CD4-positive, alpha-beta T cell treated with Interleukin-10 for 1 hour (primary cell): ENCODE measurements at places on chromosomes 2 and 18.

GRCh38 chr2:26461601-26462023 is 16.3 kb downstream of the OTOF start:
- no peak for DNase-seq

GRCh38 chr2:174654419-174654941 is 56.9 kb upstream of the WIPF1 start:
- DNase-seq: no peak

- DNase-seq: no peak
These were observed 462.9 kb downstream of the TXNL1 start for GRCh38 chr18:56175330-56176001.

DNA sequence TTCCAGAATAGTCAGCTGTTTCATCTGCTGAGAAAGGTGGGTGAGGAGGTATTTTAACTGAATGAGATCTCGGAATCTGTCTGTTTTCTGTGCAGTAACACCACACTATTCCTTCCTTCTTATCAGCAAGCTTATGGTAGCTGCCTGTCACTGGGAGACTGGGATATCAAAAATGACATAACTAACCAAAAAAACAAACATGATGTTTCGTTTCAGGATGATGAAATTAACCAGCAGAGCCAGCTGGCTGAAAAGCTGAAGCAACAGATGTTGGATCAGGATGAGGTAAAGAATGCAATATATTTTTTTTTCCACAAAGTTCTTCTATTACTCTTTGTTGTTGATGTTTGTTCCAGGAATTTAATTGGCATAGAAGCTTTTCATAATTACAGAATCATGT is 59.8 kb upstream of the LYPD6B start:
- DNase-seq: no peak

DNA sequence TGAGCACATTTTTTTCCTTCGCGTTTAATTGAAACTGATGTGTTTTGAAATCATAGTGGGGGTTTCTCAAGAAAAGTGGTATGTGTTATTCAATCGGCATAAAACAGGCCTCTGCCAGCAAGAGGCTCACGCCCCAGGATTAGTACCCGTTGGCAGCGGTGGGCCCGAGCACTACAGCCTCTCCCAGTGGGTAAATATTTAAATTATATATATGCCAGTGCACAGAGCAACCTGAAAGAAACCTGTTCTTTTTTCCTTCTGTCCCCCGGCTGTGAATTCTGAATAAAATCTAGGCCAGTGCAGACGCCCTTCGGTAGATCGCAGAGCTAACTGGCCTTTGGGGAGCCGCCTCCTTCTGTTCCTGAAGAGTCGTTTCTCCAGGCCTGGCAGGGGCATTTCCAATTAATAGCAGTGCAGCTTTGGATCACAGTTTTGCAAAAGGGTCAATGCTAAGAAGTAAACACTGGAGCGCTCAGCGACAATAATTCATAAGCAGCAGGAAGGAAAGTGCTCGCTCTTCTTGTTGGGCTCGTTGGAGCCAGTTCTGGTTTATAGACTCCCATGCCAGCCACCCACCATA is 202.8 kb upstream of the SALL3 start:
- DNase-seq: no peak

- no peak for DNase-seq
These were observed 40.3 kb downstream of the PRKD3 start for GRCh38 chr2:37284381-37284780.

- no peak for DNase-seq
These were observed 659.5 kb upstream of the HS6ST1 start for GRCh38 chr2:128978212-128978611.

GRCh38 chr2:34143149-34143548 is 544.0 kb upstream of the FAM98A start:
- DNase-seq: no peak

- DNase-seq: no peak
These were observed 160.4 kb downstream of the ASB1 start for GRCh38 chr2:238586931-238587775.

DNA sequence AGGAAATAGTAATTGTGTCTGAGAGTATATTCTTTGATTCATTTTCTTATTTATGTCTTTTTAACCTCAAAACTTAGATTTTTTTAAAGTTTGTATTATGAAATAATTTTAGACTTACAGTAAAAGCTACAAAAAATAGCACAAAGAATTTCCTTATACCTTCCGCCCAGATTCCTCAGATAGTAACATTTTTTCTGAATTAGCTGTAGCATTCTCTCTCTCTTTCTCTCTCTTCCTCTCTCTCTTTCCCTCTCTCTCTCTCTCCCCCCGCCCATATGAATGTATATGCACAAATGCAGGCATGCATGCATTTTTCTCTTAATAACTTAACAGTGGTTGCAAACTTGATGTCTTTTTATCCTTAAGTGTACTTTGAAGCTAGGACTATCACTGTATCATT is 361.1 kb upstream of the NRP2 start:
- DNase-seq: no peak

- DNase-seq: no peak
These were observed 399.4 kb upstream of the HS6ST1 start for GRCh38 chr2:128717758-128718710.

DNA sequence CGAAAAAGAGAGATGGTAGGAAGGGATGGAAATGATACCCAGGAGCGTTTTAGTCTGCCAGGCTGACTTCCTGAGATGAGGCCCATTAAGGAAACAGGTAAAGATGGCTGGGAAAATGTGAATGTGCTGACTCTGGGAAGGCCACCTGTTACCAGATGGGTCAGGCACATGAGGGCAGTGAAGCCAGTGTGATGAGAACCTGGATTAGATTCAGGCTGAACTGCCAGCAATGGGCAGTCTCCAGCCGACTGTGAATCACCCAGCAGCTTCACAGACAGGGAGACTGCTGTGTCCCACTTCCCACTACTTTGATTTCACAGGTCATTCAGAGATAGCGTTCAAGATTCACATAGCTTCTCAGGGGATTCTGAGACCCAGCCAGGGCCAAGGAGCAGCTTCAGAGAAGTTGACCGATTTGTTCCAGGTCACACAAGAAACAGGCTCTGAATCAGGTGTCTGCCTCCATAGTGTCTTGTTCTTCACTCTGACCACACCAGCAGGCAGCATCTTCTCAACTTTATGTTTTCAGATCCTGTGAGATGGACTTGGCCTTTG is 26.4 kb downstream of the CAPN13 start:
- DNase-seq: no peak

DNA sequence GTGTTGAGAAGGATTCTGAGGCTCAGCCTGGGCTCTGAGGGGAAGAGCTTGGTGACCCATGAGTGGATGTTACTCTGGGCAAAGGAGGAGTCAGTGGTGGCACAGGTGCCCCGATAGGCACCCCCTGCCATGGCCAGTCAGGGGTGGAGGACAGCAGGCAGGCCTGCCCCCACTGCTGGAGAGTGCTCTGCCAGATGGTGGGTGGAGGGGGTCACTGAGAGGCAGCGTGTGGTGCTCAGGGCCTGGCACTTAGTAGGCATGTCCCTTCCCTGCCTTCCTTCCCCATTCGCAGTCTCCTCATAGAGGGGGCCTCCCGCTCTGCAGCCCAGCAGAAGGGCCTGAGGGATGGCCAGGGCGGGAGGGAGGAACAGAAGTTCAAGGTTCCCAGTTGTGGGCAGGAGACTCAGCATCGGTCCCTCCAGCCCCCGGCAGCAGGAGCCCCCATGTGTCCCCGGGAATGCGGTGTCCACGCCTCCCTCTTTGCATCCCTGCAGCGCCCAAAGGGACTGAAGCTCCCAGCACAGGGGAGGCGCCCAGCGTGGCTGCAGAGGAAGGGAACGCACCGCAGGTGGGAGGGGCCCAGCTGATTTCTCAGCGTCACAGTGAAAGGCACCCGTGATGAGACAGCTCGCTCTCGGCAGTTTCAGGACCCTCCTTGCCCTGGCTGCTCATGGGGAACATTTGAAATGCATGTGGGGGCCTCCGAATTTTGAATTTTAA is 5.7 kb upstream of the SNED1 start:
- no peak for DNase-seq

GRCh38 chr2:20190876-20191713 is 33.8 kb downstream of the SDC1 start:
- DNase-seq: no peak

GRCh38 chr2:113127646-113128570 is 510 bp downstream of the IL1RN start:
- DNase-seq: no peak

- DNase-seq: no peak
These were observed 372.6 kb downstream of the RPRM start for GRCh38 chr2:153105829-153106578.

DNA sequence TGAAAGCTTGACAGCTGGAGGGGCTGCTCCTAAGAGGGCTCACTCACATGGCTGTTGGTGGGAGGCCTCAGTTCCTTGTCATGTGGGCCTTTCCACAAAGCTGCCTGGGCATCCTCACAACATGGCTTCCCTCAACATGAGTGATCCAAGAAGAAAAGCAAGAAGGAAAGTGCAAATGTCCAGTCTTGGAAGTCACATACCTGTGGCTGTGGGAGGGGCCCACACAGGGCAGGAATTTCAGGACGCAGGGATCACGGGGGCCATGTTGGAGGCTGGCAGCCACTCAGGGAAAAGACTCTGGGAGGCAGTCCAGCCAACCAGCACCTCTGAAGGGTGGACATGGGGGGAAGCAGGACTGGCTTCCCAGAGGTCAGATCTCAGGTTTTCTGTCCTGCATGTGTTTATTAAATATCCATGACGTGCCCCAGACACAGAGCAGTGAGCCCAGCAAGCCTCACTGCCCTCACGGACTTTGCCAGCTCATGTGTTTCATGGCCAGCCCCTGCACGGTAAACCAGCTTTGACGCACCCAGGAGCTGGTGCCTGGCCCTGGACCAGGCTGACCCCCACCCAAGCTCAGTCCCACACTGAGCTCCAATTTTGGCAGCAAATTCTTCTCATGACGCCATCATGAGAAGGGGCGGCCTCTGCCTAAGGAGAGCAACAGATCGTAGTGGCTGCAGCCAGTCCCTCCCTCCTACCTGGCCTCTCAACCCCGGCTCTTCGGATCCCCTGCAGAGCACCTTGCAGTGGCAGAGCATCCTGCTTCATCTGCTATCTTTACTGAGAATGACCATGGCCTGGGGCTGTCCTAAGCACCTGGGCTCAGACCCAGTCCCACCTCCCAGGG is 34.7 kb upstream of the GPR17 start:
- no peak for DNase-seq
